ENCODE measurements at places on chromosomes 12 and 14.

GRCh38 chr12:114938487-114939210 is 254.7 kb upstream of the TBX3 start:
- no peak for DNase-seq

DNA sequence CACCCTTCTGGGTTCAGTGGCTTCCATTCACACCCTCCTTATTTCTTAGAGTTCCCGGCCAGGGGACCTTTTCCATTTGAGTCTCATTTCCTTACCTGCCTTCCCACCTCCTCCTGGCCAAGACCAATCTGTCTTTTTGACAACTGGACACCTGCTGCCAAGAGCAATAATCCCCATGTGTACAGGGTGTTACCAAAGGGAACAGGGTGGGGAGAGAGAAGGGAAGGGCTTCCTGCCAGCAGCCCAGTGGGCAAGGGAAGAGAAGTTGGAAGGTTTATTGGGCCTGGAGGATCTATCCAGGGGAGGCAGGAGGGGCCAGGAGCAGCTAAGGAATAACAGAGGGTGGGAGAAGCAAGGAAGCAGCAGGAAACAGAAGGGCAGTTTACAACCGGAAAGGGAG is 346.2 kb downstream of the C12orf75 start:
- no peak for DNase-seq

GRCh38 chr12:107090711-107091110 is 2.6 kb downstream of the CRY1 start:
- DNase-seq = no peak

GRCh38 chr14:37589715-37590427 is 5.2 kb downstream of the FOXA1 start:
- DNase-seq = no peak

DNA sequence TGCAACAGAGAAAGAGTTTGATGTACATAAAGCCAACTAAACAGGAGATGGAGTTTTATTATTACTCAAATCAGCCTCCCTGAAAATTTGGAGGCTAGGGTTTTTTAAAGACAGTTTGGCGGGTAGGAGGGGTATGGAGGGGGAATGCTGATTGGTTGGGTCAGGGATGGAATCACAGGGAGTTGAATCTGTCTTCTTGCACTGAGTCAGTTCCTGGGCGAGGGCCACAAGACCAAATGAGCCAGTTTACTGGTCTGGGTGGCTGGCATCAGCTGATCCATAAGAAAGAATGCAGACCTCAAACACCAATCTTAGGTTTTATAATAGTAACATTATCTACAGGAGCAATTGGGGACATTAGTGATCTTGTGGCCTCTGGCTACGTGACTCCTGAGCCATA is 64.9 kb downstream of the RIN3 start:
- no peak for DNase-seq
